ENCODE measurements at places on chromosomes 13 and 19.

- no peak for DNase-seq
Observed at GRCh38 chr19:28264556-28264955, 948.4 kb downstream of the UQCRFS1 start.

DNA sequence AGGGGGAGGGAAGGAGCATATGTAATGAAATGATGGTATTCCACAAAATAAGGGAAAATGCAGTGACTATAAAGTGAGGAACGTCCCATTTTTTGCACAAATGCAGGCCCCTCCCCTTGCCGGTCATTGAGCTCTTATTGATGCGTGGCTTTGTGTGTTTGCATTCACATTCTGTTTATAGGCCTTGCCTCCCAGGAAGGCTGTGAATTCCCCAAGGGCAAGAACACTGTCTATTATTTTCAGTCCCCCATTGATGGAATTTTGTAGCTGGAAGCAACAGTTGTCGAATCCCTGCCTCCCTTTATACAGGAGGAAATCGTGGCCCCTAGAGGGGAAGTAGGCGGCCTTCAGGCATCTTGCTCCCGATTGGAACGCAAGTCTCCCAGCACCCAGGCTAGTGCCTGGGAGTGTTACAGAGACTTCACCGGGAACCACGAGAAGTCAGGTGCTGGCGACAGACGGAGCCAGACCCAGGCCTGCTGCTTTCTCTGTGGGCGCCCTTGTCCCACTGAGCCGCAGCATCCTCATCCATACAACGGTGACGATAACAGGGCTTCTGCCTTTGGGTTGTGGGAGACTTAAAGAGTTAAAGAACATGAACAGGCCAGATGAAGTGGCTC lies 6.9 kb downstream of the SBSN start:
- DNase-seq, result no peak

- DNase-seq, result no peak
Observed at GRCh38 chr13:72960114-72960513, 98.7 kb upstream of the KLF5 start.

- no peak for DNase-seq
Observed at GRCh38 chr19:46056536-46056935, 15.7 kb upstream of the IGFL4 start.

DNA sequence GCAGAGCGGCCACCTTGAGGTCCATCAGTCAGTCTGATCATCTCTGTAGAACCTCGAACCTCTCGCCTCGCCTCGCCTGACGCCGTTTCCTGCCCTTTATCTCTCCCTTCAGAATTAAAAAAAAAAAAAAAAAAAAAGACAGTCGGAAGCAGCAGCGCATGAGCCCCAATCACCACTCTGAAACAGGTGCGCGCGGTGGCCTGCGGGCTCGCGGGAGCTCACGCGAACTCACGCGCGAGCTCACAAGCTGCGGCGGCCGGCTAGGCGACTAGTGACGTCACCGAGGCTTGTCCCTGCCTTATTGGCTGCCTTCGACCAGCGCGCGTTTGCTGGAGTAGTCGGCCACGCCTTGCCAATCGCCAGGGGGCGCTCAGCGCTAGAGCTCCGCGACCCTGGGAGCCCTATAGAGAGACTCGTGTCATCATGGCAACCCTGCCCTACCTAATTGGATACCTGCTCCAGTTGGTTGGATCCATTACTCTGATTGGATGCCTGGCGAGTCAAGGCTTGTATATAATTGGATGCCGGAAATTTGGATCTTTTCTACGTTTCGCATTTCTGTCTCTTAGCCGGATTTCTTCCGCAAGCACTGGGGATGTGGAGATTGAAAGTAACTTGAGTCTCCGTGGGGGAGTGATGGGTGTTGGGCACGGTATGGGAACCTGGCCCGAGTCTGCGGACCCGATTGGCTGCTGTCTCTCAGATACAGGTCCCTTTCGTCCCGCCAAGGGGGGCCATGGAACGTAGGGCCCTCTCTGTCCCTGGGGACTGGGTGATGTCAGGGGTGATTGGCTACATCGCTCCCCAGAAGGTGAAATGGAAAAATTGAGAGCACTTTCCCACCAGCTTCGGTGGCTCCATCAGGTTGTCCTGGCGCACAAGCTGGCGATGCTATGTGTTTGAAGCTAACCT lies 31.6 kb downstream of the SYT3 start:
- DNase-seq, result no peak

- peak; percentile 36 for DNase-seq
Observed at GRCh38 chr19:10228920-10229319, 2.2 kb downstream of the S1PR2 start.

DNA sequence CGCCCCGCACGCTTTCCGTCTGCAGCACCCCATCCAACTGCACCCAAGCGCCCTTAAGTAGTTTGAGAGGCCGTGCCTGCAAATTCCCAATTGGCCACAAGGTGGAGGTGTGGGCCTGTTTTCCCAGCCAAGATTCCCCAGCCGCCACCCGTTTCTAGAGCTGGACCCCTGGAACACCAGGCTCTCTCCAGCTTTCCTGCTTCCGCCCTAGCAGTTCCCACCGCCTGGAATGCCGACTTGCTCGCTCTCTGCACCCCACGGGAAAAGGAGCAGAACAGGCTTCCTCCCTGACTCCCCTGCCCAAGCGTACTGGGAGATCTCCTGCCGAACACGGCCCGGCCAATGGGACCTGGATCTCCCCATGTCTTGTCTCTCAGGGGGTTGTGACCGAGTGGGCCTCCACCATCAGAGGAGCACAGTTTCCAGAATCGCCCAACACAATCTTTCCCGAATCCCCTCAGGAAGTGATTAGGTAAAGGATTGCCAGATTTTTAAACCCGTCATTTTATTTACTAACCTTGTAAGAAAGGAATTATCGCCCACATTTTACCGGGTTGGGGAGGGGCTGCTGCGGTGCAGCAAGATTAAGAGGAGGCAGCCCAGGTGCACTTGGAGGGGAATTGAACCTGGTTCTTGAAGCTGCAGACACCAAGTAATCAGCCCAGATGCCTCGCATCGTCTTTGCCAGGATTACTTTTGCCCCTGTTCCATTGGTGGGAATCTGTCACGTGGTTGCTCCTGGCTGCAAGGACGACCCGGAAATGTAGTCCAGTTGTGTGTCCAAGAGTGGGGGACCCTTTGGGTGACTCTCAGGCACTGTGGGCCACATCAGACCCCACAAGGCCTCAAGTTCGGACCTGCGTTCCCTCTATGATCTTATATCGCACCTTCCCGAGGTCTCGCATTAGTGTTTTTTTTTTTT lies 3.5 kb upstream of the NAPSA start:
- peak; percentile 68 for DNase-seq

- no peak for DNase-seq
Observed at GRCh38 chr13:105908586-105908985, 626.9 kb downstream of the EFNB2 start.

Data from NCI-H2081 (cell line).